ENCODE measurements at places on chromosomes 5 and 9.

DNA sequence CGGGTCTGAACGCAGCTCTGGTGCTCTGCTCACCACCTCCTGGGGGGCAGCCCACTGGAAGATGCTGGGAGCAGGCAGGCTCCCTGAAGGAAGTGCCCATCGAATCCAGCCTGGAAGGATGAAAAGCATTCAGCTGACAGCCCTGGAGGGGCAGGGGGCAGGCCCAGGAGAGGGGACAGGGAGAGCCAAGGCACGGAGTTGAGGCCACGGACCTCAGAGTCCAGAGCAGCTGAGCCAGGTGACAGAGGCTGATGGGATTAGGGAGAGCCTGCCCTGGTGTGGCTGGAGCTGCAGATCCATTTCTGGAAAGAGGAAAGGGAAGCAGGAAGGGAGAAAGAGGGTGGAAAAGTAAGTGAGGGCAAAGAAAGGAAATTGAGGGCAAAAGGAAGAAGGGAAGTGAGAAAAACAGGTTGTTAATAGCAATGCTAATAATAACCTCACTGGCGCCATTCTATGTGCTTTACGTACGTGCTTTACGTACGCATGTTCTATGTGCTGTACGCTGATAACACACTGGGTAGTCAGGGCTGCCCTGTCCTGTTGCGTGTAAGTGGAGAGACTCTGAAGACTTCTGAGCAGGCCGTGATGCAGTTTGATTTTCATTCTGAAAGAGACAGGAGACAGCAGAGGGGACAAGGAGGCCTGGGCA lies 52.6 kb downstream of the LMX1B start:
- DNase-seq, result no peak

- DNase-seq, result no peak
These were observed 464.5 kb downstream of the RASEF start for GRCh38 chr9:82598241-82599039.

GRCh38 chr5:88824892-88825583 lies 57.9 kb downstream of the MEF2C start:
- DNase-seq, result peak; percentile 62

DNA sequence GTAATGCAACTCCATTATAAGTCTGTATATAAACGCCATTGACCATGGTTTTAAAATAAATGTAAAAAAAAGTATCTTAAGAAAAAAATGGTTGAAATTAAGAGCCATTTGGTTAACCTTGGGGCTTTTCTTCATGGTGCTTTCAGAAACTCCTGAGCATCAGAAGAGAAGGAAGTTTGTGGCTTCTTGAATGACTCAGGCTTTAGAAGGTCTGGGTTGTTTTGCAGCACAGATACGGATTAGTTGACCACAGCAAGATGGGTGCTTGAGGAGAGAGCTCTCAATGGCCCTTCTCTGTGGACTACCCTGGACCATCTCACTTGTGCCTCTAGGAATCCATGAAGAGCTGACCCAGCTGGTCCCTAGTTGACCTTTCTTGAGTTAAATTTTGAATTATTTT lies 189.5 kb downstream of the TMEM38B start:
- no peak for DNase-seq

GRCh38 chr5:68454766-68455165 lies 239.2 kb downstream of the PIK3R1 start:
- DNase-seq, result no peak

DNA sequence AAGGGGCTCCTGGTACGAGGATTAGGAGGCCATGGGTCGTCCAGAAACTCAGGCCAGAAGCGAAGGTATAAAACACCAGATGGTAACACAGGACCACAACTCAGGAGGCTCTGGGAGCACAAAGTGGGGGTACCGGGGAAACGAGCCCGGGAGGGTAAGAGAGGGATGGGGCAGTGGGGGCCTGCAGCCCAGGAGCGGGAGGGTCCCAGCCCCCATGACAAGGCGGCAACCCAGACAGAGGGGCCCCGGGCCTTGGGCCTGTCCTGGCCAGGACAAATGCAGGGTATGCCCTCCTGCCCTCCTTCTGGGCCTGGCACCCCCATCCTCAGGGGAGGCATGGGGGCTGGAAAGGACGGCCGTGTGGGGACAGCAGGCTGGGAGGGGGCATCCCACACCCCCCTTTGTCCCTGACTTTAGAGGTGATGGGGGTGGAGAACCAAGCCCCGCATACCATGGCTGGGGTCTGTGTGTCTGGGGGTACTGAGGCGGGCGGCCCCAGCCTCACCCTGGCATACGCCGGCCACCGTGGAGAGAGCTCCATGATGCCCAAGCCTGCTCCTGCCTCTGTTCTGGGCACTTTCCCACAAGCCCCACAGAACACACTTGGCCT lies 47.0 kb upstream of the EXOC3 start:
- DNase-seq, result no peak

DNA sequence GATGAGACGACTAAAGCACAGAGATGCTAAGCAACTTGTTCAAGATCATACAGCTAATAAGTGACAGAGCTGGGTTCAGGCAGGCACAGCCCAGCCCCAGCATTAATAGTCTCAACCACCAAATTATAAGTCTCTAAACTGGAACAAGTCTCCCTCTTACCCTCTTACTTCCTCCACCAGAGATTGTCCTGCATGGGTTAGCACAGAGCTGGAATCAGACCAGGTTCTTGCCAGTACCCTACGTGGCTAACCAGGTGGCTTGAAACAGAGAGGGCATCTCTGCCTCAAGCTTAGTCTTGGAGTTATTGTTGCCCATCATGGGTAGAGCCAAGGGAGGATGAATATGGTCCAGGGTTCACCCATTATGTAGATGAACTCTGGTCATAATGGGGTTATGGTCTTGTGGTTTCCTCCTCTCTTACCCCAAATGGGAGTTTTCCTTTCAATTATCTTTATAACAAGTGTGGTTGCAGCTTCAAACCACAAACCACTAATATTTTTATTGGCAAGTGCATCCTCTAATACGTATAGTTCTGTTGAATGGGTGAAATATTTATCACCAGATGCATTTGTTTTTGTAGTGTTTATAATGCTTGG lies 8.3 kb upstream of the XPA start:
- no peak for DNase-seq

DNA sequence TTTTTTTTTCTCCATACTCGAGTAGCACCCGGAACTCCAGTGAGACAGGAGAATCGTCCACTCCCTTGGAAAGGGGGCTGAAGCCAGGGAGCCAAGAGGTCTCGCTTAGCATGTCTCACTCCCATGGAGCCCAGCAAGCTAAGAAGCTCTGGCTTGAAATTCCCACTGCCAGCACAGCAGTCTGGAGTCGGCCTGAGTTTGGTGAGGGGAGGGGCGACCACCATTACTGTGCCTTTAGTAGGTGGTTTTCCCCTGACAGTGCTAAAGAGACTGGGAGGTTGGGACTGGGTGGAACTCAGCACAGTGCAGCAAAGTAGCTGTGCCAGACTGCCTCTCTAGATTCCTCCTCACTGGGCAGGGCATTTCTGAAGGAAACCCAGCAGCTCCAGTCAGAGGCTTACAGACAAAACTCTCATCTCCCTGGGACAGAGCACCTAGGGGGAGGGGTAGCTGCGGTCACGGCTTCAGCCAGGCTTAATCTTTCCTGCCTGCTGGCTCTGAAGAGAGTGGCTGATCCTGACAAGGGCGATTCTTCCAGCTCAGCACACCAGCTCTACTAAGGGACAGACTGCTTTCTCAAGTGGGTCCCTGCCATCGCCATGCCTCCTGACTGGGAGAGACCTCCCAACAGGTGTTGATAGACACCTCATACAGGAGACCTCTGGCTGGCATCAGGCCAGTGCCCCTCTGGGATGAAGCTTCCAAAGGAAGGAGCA lies 414.5 kb upstream of the ZNF608 start:
- no peak for DNase-seq

DNA sequence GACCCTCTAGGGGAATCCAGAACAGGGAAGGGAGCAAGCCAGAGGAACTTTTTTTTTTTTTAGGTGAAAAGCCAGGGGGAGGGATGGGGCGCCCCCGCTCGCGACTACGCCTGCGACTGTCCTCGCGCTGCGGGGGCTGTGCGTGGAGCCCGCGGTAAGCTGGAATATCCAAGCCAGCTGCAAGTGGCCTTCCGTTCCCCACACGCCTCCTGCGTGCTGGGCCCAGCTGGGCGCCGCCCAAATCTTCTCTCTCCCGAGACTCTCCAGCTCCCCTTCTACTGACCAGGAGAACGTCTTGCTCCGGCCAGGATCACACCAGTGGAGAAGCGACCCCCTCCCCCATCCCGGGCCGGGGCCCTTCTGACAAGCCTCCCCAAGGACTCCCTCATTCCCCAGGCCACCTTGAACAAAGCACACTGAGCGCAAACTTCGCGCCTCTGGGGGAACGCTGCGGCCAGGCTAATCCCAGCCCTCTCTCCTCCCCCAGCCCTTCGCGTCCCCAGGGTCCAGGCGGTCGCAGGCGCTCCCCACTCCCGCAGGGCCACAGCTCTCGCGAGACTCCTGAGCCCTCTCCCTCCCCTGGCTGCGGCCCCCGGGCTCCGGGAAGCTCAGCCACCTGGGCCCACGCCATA lies 6.6 kb downstream of the BARX1 start:
- DNase-seq, result no peak

DNA sequence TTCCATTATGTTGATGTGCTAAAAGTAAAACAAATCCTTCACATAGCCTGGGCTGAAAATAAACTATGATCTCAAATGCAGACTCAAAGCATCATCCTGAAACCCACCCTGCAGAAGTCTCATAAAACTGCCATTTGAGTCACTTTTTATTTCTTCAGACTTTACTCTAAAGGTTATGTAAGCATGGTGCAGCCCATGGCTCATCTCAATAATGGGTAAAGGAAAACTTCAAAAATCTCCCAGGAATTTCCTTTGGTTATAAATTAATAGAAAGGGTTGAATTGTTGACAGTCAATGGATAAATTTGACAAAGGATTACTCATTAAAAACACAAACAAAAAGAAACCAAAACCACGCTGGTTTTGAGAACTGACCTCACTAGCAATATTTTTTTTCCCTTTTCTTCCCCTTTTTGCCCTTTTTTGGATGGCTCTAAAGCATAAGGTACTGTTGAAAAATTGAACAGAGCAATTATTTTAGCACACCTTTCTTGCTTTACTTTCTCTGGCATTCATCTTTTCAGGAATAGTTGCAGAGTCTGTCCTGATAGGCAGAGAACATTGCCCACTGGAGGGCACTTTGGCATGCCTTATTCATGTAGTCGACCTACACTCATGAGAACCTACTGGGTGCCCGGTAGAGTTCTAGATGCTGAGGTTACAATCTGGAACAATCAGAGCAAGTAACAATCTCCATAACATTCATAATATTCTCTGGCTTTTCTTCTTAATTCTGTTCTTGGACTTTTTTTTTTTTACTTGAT lies 191.4 kb downstream of the TMEM167A start:
- no peak for DNase-seq

DNA sequence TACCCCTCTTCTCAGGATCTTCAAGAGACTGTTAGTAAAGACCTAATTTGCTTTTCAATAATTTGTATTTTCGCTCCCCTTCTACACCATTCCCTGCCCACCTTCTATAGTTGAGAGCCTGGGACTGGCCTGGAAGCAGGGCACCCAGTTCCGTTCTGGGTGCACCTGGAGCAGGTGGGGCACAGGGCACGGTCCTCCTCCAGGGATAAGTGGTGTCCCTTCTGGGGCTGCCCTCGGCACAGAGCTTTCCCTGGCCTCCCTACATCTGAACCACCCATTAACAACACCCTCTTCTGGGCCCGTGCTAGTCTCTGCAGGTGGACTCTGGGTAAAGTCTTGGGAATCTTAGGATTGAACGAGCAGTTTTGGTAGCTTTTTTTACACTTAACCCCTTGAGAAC lies 92.8 kb upstream of the PANK3 start:
- DNase-seq, result no peak

DNA sequence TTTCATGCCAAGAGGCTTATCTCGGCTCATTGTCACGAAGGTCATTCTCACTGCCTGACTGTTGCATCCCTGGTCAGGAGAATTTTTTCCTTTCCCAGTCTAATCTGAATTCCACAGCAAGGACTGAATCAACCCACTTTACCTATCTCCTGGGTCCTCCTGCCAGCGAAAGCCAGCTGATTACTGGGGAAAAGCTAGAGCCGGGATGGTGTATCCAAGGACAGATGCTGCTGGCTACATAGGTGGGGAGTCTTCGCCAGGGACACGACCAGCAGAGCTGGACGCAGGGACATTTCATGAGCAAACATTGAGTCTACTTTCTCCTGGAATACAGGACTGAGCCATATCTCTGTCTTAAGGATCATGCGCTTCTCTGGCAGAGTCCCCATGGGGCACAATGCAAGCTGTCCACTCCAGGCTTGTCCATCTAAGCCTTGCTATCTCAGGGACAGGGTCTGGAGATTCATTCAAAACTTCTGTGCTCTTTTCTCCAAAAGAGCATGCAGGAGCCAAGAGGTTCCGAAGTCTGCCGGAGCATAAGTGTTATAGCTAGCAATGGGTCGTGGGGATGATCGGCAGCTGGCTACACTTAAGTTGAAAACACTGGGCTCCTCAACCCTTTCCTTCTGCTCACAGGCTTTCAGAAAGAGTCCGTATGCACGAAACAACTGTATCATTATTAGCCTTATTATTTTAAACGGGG lies 6.5 kb upstream of the HAND1 start:
- DNase-seq, result no peak

DNA sequence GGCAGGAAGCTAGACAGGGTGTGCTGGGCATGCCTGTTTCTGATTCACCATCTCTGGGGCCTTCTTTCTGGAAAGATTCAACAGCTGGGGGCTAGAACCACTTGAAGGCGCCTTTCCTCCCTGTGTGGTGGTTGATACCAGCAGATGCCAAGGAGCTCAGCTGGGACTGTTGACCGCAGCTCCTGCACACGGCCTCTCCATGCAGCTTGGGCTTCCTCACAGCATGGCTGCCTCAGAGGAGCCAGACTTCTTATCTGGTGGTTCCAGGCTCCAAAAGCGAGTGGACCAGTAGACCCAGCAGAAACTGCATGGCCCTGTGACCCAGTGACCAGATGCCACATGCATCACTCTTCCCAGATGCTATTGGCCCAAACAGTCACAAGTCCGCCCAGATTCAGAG lies 74.7 kb upstream of the COL5A1 start:
- DNase-seq, result no peak

- DNase-seq, result no peak
These were observed 46.5 kb downstream of the PPP1R2B start for GRCh38 chr5:156896546-156896945.

- DNase-seq, result peak; percentile 33
These were observed 10.1 kb downstream of the ATG12 start for GRCh38 chr5:115831163-115831768.

DNA sequence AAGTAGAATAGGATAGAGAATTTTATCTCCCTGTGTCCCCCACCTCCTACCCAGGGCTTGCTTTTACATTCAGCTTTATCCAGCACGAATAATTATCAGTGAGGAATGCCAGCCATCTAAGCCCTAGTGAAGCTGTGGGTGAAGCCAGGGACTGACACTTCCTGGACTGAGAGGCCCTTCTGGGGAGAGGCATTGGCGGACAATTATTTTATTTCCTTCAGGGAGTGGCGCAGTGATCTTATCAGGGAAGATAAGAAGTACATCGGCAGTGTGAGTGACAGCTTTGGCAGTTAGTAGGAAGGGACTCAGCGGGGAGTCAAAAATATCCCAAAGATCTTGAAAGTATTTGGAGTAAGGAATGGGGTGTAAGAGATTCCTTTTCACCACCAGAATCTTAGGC lies 34.9 kb upstream of the RPS23 start:
- no peak for DNase-seq

DNA sequence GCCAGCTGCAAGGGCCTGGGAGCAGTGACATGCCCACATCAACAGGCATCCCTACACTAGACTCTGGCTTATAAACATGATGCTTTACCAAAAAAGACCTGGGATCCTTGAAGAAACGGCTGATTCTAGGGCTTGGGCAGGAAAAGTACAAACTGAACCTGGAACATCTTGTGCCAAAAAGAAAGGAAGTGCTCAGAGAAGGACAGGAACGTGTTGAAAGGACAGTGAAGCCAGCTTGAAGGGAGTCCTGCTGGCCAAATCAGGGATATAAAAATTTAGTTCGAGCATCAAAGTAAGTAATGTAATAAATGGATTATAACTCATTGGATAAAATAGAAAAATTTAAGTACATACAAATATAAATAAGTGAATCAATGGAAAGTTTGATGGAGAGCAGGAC lies 58.1 kb downstream of the ALDH7A1 start:
- no peak for DNase-seq

Data from NCI-H446 (cell line).